ENCODE measurements at places on chromosomes 5 and 9. TPM values are rescaled to one million over a fixed set of nuclear protein-coding genes. Genes with fewer than 3 reads are reported as not detected.

Gene PTBP3
- total RNA-seq, result 55.1 TPM

Gene ENHO
- 1.6 TPM for total RNA-seq

Gene CCL27
- total RNA-seq, result not detected

Gene PCDHGA1
- 0.10 TPM for total RNA-seq

Gene OMD
- 148 TPM for total RNA-seq

Gene OTP
- not detected for total RNA-seq

Gene GABRA1
- not detected for total RNA-seq

Gene IFNA13
- total RNA-seq, result not detected

Gene SPATA31A6
- total RNA-seq, result not detected

DNA sequence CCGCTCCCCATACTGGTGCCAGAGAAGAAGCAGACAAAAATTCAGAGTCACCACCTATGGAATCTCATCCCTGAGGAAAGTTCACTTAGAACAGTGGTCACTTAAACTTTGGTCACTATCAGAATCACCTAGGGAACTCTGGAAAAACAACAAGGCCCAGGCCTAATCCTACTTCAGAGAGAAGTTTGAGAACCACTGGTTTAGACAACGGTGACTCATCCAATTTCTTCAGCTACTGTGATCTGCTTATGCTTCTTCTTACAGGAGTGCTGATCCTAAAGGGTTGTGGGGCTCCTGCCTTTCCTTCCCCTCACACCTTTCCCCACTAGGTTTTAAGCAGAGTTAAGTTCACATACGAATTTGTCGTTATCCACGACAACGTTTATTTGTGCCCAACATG lies 194.7 kb upstream of the KLF4 start:
- DNase-seq, result no peak

GRCh38 chr5:102713682-102714231 lies 41.3 kb upstream of the PAM start:
- DNase-seq, result no peak

DNA sequence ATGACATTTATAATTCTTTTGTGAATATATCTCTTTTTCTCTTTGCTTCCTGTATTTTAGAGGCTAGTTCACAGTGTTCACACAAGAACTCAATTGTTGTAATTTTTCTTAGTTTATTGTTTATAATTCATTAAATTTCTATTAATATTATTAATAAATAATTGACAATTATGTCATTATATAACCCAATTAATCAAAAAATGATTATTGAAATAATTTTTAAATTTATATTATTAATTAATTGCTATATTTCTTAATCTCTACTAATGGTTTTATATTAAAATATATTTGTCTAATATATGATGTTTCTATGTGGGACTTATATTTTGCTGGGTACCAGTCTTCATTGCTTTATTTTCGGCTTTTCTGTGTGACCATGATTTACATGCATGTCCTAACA lies 618.4 kb downstream of the CDH9 start:
- no peak for DNase-seq

DNA sequence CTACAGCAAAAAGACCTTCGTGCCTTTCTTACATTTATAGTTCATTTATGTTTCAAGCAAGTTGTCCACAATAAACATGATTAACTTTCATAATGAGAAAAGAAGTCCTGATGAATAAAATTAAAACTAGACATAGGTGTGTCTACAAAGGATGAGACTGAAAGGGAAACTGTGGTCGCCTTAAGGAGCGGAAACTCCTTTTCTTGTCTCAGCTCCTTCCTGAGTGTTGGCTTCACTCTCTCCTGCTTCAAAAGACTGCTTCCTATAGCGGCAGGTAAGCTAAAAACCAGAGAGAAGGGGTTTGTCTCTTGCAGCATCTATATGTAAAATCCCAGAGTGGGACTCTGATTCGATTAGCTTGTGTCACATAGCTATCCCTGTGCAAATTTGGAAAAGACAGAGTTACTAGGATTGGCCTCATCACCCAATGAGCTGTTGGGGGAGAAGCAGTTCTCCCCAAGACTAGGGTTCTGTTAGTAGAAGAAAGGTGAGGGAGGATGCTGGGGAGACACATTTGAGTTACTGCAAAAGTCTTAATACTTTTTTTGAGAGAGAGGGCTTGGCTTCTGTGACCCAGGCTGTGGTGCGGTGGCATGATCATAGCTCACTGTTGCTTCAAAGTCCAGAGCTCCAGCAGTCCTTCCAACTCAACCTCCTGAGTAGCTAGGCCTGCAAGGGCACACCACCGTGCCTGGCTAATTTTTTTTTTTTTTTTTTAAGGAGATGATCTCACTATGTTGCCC lies 16.8 kb upstream of the CTSL start:
- DNase-seq, result no peak

DNA sequence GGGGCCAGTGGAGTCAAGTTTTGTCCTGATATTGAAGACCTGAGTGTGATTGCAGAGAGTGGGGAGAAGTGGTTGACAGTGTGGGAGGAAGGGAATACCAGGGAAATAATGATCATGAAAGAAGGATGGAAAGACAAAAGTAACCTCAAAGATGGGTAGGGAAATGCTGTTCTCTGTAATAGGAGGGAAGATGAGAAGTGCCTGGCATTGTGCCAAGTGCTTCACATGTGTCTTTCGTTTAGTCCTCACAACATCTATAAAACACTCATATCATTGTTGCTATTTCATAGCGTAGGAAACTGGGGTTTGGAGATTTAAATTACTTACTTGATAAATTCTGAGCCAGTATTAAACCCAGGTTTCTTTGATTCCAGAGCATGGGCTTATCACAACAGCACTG lies 472.3 kb downstream of the LRRC70 start:
- DNase-seq, result no peak

GRCh38 chr9:126317513-126317912 lies 9.1 kb upstream of the MVB12B start:
- DNase-seq, result no peak

DNA sequence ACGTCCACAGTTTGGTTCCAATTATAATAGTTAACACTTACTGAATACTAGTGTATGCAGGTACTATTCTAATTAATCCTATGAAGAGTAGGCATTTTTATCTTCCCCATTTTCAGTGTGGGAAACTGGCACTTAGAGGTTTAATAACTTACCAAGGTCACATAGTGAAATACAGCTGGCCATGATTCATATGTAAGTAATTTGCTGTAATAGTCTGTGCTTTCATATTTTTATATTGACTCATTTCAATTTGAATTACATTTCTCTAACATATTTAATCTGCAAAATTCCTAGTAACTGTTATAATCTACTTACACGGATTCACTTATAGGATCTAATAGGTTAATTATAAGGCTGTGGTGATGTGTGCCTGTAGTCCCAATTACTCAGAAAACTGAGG lies 19.4 kb downstream of the CCNH start:
- no peak for DNase-seq

- no peak for DNase-seq
Observed at GRCh38 chr9:115200711-115201505, 83.0 kb upstream of the TNC start.

DNA sequence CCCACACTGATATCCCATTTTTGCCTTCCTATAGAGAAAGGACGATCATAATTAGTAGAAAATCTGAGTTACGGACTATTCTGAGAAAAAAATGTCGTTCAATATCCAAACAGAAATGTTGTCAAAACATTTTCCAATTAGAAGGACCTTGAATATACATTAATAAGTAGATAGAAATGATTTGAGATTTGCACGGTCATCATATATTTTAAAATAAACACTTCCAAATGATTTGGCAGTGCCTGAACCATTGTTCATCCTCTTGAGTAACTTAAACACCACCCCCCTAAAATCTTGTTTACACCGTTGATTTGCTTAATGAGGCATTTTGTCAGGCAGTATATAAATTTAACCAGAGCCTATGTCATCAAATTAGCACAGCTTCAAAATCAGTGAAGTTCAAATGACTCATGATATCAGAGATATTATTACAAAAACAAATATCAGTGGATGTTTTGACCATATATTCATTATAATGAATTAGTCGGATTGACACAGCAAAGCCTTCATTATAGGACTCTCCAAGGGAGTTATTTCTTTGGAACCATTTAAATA lies 105.0 kb downstream of the ACTL7B start:
- DNase-seq, result no peak

DNA sequence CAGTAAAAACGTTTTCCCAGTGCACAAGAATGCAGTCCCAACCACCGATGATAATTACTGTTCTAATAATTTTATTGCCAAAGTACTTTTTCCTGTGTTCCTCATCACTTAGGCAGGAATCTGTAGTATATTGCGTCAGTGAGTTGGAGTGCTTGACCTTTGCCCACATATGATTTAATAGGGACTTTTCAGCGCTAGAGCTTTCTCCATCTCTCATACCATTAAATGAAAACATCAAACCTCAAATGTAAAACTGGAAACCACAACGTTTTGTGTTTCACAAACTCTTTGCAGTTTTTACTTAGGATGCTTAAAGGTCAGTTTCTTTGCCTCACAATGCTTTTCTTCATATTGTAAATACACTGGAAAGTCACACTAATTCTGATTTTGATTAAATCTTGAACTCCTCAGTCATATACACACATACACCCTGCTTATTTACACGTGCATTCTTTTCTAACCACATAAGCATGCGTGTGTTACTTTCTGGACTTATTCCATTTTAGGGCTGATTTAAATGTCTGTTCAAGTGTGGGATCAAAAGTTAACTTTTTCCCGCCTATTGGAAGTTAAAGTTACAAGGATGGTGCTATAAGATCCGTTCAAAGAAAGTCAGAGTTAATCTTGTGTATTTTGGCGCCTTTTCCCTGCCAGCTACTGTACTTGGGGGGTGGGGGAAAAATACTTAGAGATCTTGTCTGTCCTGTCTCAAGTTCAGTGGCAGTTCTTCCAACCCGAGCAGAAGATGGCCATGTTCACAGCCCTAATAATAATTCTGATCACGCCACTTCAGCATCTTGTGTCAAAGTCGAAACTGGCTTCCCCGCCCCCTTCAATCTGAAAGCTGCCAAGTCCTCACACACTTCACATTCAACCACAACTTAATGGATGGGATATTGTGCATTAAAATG lies 6.6 kb upstream of the NFIB start:
- no peak for DNase-seq

GRCh38 chr5:106543330-106543729 lies 1127.4 kb downstream of the EFNA5 start:
- DNase-seq, result no peak

DNA sequence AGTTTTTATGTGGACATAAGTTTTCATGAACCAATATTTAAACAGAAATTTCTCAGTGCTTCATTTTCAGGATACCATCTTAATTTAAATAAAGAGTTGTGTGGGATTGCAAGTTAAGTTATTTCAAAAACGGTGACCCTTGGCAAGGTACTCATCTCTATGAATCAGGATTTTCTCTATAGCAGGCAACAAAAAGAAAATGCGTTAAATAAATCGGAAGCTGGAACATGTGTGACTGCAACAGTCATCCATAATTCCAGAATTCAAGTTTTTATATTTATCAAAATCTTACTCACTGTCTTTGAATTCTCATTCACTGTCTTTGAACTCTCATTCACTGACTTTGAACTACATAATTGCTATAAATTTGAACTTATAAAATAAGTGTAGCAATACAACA lies 5.8 kb upstream of the RECK start:
- DNase-seq, result no peak

DNA sequence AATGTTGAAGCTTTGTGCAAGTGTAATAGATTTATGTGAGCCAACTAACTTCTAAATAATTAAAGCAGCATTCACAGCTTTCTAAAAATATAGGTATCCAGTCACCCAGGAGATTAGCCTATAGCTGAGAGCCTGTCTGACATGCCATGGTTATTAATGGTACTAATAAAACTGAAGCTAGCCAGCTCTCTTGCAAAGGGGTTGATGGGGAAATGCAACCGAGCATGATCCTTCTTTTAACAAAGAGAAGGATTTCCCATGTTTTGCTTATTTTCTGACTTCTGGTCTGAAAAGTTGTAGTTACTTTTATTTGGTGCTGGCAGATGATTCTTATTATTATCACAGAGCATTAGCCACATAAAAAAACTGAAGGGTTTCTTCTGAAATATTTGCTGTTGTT lies 488.7 kb upstream of the CYLC2 start:
- no peak for DNase-seq

DNA sequence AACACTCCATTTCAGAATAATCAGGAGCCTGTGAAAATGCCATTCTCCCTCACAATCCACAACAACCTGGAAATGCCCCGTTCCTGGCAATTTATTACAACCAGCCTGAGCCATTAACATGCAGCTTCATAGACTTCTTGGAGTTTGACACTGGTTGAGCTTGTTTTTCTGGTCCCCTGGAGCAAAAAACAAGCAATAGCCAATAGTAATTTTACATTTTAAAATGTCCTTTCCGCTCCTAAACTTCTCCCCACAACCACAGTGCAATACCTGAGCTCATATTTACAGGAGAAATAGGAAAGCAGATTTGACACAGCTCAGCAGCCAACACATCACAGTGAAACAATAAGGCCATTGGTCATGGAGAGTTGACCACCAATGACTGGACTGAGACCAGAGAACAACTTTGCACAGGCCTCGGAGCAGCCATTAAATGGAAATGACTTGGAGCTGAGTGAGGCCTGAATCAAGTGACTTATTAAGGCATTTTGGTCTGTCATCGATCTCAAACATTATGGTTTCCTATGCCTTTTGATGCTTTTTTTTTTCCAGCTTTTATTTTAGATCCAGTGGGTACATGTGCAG lies 73.0 kb downstream of the ENC1 start:
- no peak for DNase-seq

- no peak for DNase-seq
Observed at GRCh38 chr9:88732128-88732527, 197.2 kb downstream of the NXNL2 start.

GRCh38 chr5:42851481-42851880 lies 39.8 kb upstream of the SELENOP start:
- DNase-seq, result no peak

DNA sequence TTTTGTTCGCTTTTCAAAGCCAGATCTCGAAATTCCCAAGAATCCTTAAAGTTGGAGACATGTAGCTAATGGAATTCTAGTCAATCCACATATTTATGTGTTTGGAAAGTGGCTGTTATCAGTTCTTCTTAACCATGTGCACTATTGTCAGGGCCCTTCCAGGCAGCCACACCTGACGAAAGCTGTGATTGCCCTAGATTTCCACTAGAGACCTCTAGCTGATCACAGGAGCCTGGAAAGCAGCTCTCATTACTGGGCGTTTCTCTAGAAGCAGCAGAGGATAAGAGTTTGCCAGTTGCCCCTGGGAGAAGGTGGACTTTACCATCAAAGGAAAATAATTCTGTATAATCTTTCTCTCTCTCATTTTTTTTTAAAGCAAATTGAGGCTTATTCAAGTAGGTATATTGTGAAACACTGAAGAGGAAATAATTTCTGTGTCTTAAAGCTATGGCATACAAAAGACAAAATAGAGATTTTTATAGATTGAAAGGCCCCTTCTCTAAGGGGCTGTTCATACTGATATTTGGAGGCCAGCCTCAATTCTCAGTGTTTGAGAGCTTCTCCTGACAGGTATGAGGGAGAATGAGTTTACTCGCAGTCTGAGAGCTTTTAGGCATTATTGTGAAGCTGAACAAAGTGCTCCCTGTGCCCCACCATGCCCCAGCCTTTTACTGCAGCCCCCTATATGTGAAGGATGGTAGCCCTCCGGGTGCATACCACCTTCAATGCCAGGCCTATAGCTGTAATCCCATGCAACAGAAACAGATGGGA lies 405.4 kb upstream of the ACTBL2 start:
- DNase-seq, result no peak

Data from chondrocyte (in vitro differentiated cells).